ENCODE measurements at places on chromosomes 5 and 9.

- no peak for DNase-seq
These were observed 384 bp downstream of the COL5A1 start for GRCh38 chr9:134641990-134642384.

- no peak for DNase-seq
These were observed 56.0 kb downstream of the TRIP13 start for GRCh38 chr5:948472-949274.

GRCh38 chr5:56410696-56411095, 177.6 kb upstream of the ANKRD55 start:
- no peak for DNase-seq

GRCh38 chr9:120385606-120386389, 194.2 kb downstream of the CDK5RAP2 start:
- DNase-seq = no peak

GRCh38 chr5:83368319-83368718, 103.2 kb upstream of the VCAN start:
- peak; percentile 51 for DNase-seq

- DNase-seq = no peak
These were observed 5.8 kb upstream of the TBC1D9B start for GRCh38 chr5:179913461-179913860.

GRCh38 chr9:79651251-79651795, 79.6 kb downstream of the TLE4 start:
- no peak for DNase-seq

GRCh38 chr9:127455324-127455992, 4.1 kb downstream of the LRSAM1 start:
- DNase-seq = no peak

DNA sequence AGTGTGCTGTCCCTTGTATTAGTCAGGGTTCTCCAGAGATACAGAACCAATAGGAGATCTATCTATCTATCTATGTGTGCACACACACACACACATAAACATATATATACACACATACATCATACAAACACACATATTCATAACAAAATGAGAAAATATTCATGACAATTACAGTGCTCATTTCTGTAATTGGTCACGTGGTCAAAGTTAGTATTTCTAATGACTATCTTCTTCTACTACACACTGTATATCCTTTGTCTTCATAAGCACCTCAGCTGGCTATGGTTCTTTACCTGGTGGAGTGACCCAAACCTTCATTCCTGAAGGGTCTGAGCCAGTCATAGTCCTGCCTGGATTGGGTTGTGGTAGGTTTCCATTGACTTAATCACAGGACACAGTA, 17.7 kb upstream of the BTF3 start:
- no peak for DNase-seq

DNA sequence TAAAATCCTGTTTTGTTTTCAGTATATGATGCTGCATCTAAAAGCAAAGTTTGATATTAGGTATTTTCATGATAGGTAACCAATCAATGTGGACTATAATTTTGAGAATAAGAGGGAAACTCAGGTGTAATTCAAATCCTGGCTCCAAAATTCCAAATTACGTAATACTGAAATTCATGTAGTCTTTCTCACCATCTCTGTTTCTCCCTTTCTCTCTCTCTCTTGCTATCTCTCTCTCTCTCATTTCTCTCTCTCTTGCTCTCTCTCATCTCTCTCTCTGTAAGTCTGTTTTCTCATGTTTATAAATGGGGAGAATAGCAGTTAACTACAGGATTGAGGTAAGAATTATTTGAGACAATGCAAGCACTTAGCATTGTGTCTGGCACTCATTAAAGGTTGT, 401.1 kb upstream of the TLE4 start:
- DNase-seq = no peak

DNA sequence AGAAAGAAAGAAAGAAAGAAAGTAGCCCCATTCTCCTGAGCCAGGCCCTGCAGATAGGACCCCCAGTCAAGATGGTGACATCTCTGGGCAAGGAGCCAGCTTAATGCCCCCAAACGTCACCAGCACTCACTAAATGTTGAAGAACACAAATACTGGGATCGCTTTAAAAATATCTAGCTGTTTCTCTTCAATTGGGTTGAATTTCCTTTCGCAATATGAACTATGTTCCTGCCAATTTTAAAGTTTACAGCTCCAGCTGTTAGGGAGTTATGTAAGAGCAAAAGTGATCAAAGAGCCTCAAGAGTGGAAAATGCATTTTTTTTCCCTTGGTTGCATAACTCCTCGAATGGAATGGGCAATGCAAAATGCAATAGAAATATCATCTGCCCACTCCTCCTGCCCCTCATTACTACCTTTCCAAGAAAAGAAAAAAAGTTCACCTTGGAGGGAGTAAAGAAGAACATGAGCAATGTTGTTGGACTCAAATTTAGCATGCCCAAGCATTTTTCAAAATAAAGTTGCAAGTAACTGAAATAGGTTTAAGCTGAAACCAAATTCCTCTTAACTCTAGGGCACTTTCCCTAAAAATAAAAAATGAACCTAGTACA, 244.2 kb upstream of the PIK3R1 start:
- DNase-seq = no peak

DNA sequence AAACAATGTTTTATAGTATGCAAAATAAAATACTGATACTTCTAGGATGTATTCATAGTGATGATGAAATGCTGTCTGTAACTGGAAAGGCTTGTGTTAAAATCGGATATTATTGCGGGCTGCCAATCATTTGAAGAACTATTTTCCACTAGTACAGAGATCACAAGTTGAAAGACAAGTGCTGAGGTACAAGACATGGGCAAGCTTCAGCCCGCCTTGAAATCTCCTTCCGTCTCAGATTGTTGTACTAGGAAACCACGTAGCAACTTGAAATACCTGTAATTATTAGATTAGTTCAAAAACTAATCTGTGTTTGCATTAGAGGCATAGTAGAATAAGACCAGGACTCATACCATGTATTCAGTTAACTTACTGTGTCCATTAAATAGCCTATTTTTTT, 218.2 kb downstream of the ARHGEF28 start:
- no peak for DNase-seq

DNA sequence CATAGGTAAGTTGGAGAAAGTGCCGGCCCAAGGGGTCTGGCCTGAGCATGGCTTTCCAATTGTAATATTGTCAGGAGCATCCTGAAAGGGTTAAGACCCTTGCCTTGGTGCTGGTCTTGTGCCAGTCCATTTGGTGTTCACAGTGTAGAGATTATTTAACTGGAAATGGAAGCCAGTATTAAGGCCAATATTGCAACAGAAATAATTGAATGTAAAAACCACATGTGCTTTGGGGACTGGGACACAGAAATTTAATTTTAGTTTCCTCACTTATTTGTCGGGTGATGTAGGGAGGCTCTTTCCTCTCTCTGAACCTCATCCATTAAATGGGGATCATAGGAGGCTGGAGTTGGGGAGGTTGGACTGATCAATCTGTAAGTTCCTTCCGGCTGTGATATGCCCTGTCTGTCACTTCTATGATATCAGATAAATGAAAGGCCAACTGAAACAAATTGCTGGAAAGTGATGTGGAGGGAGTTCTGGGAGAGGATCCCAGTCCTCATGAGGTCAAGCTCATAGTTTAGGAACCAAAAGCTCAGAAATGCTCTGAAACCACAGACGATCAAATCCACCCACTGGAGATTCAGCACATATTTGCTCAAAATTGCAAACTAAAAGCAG, 54.8 kb upstream of the COL15A1 start:
- no peak for DNase-seq

- DNase-seq = no peak
These were observed 75.5 kb downstream of the SGCD start for GRCh38 chr5:156402387-156402921.

DNA sequence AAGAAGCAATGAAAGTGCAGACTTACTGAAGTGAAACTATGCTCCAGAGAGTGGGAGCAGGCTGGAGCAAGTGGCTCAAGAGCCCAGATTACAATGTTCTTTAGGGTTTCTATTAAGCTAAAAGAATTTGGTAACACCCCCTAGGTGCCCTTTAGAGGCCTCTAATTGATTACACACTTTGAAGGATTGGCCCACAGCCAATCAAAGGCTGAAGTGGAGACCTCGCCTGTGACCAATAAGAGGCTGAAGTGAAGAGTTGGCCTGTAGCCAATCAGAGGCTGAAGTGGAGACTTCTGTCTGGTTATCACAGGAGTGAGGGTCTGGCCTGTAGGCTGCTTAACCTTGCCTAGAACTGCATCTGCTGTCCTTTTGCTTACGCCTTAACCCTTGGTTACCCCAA, 46.7 kb upstream of the SPATA31C2 start:
- no peak for DNase-seq

- DNase-seq = no peak
These were observed 26.1 kb downstream of the ZNF510 start for GRCh38 chr9:96751815-96752214.

DNA sequence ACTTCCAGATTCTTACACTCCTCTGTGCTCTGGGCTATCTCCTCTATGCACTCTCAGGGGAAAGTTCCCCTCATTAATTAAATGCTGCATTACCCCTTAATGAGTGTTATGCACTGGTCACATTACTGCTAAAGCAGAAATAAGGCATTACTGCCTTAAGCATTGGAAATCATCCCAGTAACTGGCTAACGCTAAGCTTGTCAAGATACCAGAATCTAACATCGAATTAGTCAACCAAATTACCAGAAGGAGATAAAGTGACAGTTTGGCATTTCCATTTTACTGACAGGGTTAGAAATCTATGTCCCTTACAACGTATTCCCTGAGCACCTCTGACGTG, 69.5 kb upstream of the FAM169A start:
- DNase-seq = no peak

DNA sequence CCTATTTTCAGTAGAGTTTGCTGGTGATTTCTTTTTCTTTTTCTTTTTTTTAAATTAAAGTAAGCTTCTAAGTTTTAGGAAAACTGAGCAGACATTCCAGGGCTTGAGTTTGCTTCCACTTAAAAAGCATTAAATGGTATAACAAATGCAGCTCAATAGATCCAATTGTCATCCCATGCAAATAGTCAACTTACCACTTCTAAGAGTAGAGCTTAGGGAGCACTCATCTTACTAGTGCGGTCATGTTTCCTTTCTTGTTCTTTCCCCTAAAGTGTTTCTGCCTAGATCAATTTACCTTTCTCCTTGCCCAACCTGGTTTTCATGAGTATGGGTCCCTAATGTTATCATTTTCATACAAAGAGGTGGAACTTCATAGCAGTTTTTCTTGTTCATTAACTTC, 13.0 kb upstream of the CEP120 start:
- DNase-seq = no peak

- DNase-seq = peak; percentile 23
These were observed 85.7 kb upstream of the MELK start for GRCh38 chr9:36486933-36487481.

- no peak for DNase-seq
These were observed 74.1 kb downstream of the FNBP1 start for GRCh38 chr9:129968690-129969485.

DNA sequence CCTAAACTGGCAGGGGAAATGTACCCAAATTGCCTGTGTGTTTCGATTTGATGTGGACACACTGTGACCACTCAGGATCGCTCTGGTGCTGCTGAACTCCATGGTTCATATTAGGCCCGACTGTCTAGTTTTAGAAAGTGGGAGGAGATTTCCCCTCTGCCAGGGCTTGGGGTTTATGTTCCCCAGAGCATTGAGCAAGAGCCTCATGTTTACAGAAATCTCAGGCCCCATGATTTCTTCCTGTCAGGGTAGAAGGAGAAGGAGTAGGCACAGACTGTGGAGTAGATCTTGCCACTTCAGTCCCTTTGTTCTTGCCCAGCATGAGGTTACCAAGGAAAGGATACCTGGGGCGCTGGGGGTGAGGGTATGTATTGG, 40.8 kb upstream of the GLRX start:
- no peak for DNase-seq

- DNase-seq = no peak
These were observed 28.1 kb downstream of the ADGRD2 start for GRCh38 chr9:124478354-124478753.

- no peak for DNase-seq
These were observed 13.9 kb downstream of the PRRC2B start for GRCh38 chr9:131407717-131408195.

DNA sequence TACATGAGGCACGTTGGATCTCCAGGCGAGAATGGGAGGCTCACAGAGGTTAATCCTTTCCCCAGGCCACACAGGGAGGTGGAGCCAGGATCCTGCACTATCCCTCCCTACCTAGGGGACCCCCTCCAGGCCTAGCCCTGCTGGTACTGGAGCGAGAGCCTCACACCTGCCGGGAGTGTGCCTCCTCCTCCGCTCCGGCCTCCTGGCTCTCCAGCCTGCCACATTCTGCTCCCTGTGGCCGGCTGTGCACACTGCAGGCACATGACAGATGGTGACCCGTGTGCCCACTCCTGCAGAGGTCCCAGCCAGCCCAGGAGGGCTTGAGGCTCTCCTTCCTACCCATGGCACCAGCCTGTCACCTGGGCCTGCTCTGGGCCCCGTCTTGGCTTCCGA, 93.4 kb downstream of the RXRA start:
- no peak for DNase-seq

DNA sequence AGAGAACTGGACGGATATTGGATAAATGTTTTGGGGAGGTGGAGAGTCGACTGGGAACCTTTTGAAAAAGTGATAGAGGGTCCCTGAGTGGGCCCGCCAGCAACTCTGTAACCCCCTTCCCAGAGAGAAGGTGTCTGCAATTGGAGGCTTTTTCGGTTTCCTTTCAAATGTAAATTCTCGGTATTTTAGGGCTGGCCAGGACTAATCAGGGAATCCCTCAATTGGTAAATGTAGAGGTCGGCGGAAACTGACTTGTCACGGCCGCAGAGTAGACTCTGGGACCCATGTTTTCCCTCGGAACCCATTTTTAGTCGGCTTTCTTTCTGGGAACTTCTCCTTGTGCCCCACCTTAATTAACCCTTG, 524 bp downstream of the CCNB1 start:
- no peak for DNase-seq

- DNase-seq = no peak
These were observed 172.2 kb upstream of the MEF2C start for GRCh38 chr5:89055015-89055694.

- no peak for DNase-seq
These were observed 94.6 kb downstream of the ZNF608 start for GRCh38 chr5:124651663-124652513.

GRCh38 chr5:181217111-181217802, 5.8 kb upstream of the TRIM41 start:
- DNase-seq = no peak

- DNase-seq = no peak
These were observed 34.8 kb downstream of the THBS4 start for GRCh38 chr5:80069918-80070318.

- DNase-seq = no peak
These were observed 34.1 kb upstream of the PCA3 start for GRCh38 chr9:76729980-76730737.

DNA sequence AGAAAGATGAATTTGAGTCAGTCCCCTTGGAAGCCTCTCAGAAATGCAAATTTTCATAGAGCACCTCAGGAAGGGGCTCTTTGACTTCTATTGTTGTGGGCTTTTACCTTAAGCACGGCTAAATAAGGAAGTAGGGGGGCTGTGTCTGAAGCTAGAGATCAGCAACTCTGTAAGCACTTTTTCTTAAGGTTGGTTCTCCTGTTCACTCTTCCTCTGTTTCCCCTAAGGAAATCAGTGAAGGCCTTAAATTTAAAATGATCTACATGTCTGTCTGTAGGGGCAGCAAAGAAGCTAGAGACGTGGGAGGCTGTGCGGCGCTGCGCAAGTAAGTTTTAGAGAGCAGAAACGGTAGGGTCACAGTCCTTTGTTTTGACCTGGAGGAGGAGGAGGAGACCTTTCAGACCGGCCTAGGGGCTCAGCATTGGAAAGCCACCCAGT, 1.2 kb upstream of the CDC14B start:
- DNase-seq = no peak

GRCh38 chr9:118094387-118094786, 390.2 kb downstream of the TLR4 start:
- no peak for DNase-seq

GRCh38 chr5:61409568-61409967, 77.5 kb downstream of the ZSWIM6 start:
- DNase-seq = no peak

Data from HS-27A (cell line).